ENCODE measurements at places on chromosomes 2 and 18.

DNA sequence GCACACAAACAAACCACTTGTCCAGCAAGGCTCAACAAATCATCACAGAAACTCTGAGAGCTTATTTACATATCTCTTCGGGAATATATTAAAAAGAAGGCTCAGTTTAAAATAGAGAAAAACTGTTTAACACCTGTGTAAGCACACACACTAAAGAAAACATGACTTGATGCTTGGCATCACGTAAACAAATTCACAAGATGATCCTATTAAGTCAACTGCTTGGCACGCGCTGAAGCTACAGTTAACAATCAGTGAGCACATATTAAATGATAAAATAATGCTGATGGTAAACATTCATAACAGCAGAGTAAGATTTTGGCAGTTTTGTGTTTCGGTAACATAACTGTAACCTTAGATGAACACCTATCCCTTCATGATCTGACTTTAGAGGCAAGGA is 4.3 kb upstream of the HES6 start:
- DNase-seq = no peak

DNA sequence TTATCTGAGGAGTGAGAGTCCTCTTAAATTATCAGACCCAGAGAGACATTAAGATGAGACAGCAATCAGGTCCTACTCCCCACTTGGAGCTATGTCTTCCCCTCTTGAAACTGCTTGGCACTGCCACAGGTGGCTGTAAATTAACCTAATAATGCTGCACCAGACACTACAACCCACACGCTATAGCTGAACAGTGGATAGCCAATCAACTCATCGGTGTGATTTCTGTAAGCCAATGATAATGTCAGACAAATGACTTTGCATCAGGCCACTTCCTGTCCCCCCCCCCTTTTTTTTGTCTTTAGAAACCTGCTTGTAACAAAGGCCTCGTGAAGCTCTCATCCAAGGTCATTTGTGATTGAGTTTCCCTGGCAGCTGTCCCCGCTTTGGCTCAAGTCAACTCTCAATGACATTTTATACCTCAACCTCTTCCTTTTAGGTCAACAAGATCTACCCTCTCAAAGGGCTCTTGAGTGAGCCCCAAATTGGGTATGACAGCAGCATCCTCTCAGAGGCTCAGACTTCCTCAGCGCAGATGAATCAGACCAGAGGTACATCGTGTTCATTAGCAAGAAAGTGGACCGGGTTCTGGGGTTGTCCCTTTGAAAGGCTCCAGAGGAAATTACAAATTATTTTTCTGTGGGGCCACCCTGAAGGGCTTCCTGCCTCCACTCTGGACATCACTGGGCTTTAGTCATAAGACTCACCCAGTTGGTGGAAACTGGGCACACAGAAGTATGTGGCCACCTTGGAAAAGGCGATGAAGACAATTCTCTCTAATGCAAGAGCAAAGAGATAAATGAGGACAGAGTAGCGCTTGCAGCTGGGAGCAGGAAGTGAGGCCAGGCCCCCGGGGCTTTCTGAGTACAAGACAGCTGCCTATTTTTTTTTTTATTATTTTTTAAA is 73.6 kb downstream of the COPS8 start:
- DNase-seq = no peak

DNA sequence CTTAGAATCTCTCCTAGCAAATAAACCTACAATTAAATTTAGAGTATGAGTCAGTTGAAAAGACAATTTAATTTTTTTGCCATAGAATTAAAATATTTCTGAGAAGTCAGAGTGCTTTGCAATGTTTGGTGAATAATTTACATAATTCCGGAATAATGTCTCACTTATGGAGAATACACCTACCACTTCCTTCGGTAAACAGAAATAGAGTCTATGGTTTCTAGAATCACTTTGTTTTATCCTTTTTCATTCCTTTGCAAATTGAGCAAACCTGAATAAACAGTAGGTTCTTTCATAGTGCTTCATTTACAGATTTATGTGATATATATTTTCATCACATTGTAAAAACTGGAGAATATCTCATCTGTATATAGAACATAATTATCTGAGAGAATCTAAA is 211.7 kb downstream of the PMAIP1 start:
- no peak for DNase-seq

DNA sequence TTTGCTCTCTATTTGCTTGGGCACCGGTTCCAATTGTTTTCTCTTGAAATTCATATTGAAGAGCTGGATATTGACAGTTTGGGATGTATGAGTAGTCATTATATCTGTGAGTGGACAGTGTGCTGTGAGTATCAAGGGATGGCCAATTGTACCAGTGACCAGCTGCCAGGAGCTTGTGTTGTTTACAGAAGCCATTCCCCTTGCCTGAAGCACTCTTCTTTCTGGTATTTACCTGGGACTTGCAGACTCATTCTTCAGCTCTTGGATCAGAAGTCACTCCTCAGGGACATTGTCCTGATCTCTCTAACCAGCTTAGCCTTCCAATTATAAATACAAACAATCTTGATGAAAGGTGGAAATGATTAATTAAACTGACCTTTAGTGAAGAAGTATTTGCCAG is 438.3 kb upstream of the LRATD1 start:
- no peak for DNase-seq

- no peak for DNase-seq
These were observed 71.0 kb upstream of the SP3 start for GRCh38 chr2:174035981-174036742.

GRCh38 chr18:62281684-62282083 is 43.4 kb upstream of the TNFRSF11A start:
- DNase-seq = no peak

GRCh38 chr2:9709539-9710285 is 78.9 kb upstream of the YWHAQ start:
- no peak for DNase-seq

DNA sequence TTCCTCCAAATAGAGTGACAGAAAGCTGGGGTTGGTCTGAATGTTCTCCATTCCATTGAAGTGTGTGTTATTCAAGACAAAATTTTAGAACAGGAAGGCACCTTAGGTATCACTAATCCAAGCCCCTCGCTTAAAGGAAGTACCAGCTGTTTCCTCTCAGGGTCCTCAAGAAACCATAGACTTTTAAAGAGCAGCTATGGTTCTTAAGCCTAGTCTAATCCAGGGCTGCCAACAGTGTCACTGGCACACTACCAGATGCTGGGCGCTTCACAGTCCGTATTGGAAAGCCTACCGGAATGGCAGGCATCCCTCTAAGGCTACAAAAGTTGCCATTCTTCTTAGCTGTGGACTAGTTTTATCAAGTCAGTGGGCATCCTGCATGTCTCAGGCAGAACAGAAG is 1.9 kb downstream of the NEMP2 start:
- no peak for DNase-seq

GRCh38 chr2:230184727-230185578 is 34.8 kb downstream of the SP110 start:
- DNase-seq = no peak

- DNase-seq = no peak
These were observed 23.8 kb upstream of the HNRNPLL start for GRCh38 chr2:38626326-38627035.

DNA sequence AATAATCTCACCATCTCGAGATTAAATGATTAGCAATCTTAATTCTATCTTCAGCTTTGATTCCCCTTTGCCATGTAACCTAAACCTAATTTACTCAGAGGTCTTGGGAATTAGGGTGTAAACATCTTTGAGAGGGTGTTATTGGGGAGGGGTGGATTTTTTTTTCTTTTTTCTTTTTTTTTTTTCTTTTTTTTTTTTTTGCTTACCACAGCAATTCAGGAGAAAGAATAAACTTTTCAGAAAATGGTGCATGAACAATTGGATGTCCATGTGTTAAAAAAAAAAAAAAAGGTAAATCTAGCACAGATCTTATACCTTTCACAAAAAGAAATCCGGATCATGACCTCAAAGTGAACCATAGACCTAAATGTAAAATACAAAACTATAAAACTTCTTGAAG is 160.8 kb upstream of the FANCL start:
- no peak for DNase-seq

DNA sequence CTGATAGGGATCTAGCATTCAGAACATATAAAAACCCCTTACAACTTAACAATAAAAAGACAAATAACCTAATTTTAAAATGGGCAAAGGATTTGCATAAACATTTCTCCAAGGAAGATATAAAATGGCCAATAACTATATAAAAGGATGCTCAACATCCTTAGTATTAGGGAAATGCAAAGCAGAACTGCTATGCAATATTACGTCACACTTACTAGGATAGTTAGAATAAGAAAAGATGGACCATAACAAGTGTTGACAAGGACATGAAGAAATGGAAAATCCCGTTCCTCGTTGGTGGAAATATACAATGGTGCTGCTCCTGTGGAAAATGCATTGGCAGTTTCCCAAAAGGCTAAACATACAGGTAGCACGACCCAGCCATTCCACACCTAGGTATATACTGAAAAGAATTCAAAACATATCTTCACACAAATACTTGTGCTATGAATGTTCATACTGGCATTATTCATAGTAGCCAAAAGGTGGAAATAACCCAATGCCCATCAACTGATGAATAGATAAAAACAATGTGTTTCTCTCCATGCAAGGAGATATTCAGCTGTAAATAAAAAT is 48.2 kb upstream of the REV1 start:
- no peak for DNase-seq

DNA sequence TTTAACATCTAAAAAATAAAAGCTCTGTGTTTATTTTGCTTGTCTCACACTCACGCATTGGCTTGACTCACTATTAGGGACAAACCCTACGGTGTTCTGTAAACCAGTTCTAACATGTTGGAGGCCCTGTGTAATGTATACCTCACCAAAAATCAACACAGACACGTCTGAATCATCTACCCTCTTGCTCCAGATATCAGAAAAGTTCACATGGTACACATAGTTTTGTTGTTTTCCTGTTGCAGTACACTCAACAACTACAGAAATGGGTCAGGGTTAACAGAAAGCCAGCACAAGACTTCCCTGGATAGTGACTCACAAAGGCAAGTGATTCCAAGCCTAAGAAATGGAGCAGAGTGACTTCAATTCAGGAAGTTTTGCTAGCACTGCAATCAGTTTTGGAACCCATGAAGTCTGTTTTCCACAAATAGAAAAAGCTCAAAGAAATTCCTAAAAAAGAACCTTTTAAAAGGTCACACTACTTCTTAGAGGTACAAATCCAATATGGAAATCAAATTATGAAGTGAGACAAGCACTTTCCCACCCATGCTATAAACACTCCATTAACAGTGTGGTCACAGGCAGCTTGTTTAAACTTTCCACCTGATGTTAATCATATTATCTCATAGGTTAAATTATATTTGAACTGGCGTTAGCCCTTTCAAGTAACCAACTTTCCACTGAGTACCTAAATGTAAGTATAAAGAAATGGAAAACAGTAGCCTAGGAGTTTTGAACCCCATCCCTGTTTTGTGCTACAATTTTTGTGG is 87.4 kb downstream of the GAREM1 start:
- DNase-seq = no peak

- no peak for DNase-seq
These were observed 349.1 kb upstream of the ACVR2A start for GRCh38 chr2:147495734-147496133.

GRCh38 chr2:42138163-42139015 is 30.8 kb upstream of the EML4 start:
- no peak for DNase-seq

GRCh38 chr2:200944467-200945394 is 18.7 kb downstream of the ORC2 start:
- peak; percentile 72 for DNase-seq

DNA sequence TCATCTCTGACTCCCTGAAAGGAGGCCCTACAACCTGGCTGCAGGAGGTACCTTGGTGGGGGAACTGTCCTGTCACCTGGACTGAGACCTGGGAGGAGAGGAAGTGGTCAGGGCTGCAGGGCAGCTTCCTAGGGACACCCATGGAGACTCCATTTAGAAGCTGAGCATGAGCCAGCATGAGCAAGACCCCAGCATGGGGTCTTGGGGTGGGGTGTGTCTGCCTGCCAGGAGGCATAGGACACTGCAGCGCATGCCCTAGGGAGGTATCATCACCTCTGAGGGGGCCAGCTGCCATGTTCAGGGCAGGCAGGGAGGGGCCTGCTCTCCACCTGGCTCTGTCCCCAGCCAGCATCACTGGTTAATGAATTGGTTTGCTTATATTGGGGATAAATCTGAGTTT is 249.7 kb downstream of the CELF4 start:
- DNase-seq = no peak

- DNase-seq = no peak
These were observed 68.9 kb downstream of the PLCL1 start for GRCh38 chr2:197873293-197873701.

DNA sequence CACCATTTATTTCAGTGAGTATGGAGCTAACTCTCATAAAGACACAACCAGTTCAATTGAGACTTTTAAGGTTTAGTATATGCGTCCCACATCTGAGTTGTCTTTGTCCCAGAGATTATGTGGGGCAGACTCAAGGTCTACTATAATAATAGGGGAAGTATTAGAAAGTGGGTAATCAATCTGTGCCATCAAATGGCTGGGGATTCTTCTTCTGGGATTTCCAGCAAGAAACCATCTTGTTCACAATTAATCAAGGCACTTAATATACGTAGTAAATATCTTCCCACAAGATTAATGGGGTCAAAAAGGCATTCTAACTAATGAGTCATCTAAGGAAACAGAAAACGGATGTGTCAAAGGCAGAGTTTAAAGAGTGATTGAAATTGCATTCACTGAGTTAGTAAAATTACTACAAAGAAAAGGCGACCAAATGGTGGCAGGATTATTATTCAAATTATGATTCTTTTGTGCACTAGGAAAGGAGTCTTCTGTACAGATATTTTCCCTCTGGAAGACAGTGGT is 179.8 kb upstream of the REG3G start:
- no peak for DNase-seq

DNA sequence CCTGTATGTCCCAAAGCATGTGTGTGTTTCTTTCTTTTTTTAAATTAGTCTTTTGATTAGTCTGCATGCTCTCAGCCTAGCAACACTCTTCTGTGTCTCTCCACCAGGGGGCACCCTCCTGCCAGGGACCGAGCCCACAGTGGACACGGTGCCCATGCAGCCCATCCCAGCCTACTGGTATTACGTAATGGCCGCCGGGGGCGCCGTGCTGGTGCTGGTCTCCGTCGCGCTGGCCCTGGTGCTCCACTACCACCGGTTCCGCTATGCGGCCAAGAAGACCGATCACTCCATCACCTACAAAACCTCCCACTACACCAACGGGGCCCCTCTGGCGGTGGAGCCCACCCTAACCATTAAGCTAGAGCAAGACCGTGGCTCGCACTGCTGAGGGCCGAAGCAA is 93.8 kb downstream of the NRP2 start:
- DNase-seq = no peak

GRCh38 chr2:163736433-163737189 is 803 bp upstream of the FIGN start:
- DNase-seq = no peak

- no peak for DNase-seq
These were observed 19.0 kb upstream of the FAM178B start for GRCh38 chr2:97005353-97005752.

DNA sequence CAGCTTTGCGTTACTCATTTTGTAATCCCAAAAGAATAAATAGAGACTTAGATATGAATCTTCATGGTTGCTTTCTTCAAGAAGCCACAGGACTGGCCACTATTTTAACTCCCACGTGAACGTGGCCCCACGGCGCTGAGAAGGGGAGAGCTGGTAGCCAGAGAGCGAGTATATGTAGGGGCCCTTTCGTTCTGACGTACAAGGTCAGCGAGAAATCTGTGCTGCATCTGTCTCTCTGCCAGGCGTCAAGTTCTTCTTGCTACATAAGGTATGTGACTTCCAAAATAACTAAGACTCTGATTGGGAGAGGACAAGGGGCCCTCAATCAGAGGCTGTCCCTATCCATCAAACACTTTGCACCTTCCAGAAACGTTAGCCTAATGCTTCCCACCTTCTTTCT is 149.2 kb downstream of the PLEKHA3 start:
- no peak for DNase-seq

GRCh38 chr2:2721296-2721835 is 390.3 kb upstream of the MYT1L start:
- DNase-seq = no peak

Data from activated naive CD4-positive, alpha-beta T cell treated with anti-CD3 and anti-CD28 coated beads, Interleukin-2, amount 50 U/mL, for 72 hours (primary cell).